Stimulated activated CD8-positive, alpha-beta memory T cell treated with anti-CD3 and anti-CD28 coated beads, Interleukin-7, amount 100 ng/mL, for 48 hours (primary cell): ENCODE measurements at places on chromosomes 6 and 20.

DNA sequence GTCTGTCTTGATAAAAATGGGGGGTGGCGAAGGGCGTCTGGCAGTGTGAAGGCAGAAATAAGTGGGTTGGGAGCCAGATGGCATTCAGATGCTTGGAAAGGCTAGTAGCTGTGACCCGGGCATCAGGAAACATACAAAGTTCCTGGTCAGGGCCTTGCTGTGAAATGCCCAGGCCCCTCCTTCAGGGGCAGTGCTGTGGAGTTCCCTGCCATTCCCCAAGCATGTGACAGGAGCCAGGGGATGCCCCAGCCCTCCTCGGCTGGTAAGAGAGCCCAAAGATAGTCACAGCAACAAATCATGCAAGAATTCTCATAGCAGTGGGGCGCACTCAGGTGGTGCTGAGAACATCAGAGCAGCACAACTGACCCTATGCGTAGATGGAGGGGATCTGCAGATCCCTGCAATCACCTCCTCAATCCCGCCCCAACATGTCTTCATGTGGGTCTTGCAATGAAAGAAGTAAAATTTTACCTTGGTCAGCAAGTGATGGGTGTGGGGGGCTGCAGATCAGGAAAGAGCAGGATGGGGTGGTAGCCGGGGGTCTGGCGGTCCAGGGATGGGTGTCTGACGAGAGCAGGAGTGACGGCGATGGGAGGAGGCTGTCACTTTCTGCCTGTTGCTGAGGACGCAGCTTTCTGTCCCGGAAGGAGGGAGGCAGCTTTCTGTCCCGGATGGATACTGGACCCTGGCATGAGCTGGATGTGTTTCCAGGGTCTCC, 39.5 kb downstream of the SLC22A1 start:
- DNase-seq: no peak

DNA sequence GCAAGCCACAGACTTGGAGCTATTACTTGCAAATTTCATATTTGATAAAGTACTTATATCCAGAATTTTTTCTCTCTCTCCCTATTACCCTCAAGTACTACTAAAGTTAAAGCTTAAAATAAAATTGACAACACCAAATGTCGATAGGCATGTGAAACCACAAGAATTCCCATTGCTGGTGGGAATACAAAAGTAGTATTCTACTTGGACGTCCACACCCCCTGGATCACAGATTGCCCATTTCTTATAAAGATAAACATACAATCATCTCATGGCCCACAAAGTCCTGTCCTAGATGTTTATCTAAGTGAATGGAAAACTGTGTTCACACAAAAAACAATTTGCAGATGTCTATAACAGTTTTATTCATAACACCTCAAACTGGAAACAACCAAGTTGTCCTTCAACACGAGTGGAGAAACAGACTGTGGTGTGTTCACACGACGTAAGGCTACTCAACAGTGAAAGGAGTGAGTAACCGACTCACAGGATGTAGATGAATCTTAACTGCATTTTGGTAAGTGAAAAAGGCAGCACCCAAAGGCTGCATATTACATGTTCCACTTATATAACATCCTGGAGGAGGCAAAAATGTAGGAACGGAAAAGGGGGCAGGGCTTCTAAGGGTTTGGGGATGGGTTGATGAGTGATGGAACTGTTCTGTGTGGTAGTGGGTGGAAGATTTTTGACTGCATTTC, 297.4 kb downstream of the THBS2 start:
- no peak for DNase-seq

DNA sequence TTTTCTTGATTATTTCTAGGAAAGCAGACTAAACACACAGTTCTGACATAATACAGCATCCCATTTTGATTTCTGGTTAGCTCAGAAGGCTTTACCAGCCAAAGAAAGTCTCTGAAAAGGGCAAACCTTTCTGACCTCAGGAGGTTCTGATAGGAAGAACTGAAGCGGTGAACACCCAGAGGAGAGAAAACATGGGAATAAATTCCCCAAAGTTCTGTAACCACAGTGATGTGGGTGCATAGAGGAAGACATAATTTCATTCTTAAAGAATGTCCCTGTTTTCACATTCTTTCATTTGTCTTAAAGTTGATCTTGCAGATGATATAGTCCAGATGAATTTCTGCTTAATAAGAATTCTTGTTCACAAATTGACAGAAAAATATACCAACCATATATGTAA, 60.3 kb downstream of the RSPO3 start:
- no peak for DNase-seq

GRCh38 chr6:3822747-3823445, 26.3 kb upstream of the FAM50B start:
- no peak for DNase-seq

DNA sequence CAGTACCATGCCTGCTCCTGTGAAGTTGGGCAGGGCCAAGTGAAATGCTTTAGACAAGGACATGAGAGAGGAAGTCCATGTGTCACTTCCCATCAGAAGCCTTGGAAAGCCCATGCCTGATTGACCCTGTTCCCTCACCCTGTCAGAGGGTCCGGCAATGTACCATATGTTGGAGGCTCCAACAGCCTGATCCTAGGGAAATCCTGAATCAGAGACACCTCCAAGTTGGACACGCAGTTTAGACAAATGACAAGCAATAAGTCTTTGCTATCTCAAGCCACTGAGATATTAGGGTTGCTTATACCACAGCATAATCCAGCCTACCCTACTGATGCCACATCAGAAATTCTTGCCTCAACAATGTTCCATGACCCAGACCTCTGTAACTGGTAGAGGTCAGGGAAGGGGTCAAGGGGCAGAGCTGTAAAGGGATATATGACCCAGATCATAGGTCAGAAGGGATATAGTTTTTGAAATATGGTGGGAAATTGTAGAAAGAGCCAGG, 174.8 kb downstream of the HACE1 start:
- no peak for DNase-seq

DNA sequence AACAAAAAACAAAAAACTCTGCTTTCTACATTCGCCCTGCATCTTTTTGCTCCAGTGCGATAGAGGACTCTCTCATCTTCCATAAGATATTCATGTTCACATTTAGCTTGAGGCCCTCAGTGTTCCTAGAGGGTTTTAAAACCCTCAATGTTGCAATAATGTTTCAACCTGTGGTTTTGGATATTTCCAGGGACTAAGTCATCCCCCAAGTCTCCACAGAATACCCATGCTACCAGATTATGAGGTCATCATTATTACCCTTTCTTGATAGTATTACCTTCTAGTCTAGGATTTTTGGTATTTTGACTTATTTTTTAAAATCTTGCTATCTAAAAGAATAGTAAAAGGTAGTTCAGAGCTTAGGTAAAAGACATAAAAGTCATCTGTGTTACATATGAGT, 480.5 kb upstream of the ID4 start:
- DNase-seq: no peak

GRCh38 chr6:306641-307061, 14.4 kb downstream of the DUSP22 start:
- DNase-seq: no peak

DNA sequence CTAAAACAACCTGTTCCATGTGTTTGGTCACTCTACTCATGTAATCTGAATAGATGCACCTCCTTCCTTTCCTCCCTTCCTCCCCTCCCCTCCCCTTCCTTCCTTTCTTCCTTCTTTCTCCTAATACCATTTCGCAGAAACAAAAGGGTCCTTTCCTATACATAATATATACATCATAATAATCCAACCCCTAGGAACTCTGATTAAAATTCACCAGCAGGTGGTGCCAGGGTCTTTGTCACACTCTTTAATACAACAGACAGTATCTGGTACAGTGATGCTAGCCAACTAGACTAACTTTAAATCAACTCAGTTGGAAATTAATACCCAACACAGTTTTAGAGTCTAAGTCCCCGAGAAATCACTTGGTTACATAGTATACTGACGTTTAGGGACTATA, 181.2 kb upstream of the SHLD1 start:
- DNase-seq: no peak

DNA sequence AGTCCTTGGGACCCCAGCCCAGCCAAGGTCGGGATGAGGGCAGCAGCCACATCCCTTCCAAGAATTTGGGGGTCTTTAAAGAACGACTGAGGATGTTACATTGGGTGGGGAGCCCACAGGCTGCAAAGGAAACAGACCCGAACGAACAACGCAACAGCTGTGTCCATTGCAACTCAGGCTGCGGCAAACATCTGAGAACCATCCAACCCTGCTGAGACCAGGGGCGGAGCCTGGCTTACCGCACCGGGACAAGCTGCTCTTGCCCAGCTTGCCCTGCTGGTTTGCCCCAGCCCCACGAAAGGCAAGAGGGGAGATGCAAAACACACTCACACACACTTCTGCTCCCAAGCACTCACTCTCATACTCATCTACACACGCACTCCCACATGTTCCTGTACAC, 21.5 kb upstream of the TAF4 start:
- DNase-seq: no peak

GRCh38 chr6:125884634-125885371, 71.8 kb upstream of the HINT3 start:
- DNase-seq: no peak

DNA sequence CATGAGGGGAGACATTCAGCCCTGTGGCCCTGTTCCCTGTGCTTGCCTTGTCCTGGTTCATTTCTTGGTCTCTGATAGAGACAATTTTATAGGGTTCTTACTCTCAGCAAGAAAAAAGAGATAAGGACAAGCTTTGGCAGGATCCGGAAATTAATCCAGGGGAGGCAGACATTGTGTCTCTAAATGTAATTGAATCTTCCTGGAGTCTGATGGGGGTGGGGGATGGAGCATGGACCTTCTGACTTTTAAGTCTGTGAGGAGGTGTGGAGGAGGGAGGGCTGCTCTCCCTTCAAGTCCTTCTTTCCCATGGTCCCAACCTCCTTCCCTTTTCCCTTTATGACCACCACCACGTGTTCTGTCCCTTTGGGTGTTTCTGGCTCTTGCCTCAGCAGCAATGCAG, 512.7 kb downstream of the DHX35 start:
- no peak for DNase-seq

GRCh38 chr6:150207931-150208570, 65.2 kb downstream of the PPP1R14C start:
- no peak for DNase-seq

GRCh38 chr20:14481863-14482262, 144.5 kb upstream of the FLRT3 start:
- DNase-seq: no peak

DNA sequence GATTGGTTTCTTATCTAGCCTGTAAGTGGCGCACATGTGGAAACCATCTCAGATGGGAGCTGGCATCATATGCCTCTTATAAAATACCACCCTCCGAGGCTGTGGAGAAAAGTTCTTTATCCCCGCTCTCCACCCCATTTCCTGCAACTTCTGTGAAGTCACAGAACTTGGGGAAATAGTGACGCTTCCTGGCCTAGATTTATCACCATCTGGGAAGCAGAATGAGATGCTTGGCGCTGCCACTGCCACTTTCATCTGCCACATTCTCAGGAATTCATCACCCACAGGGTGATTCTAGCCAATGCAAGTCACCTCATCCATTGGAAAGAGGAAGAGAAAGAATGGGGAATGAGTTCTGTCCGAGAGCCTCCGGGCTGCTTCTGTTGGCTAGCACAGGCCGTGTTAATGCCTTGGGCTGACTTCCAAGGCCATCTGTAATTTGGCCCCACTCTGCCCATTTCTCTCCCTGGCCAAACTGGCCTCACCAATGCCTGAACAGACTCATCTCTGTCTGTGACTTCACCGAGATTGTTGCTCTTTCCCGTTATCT, 148.8 kb upstream of the SOX4 start:
- DNase-seq: no peak

- DNase-seq: no peak
Observed at GRCh38 chr6:151958332-151958731, 150.8 kb downstream of the ESR1 start.

GRCh38 chr6:43383021-43383667, 13.7 kb upstream of the ZNF318 start:
- no peak for DNase-seq

DNA sequence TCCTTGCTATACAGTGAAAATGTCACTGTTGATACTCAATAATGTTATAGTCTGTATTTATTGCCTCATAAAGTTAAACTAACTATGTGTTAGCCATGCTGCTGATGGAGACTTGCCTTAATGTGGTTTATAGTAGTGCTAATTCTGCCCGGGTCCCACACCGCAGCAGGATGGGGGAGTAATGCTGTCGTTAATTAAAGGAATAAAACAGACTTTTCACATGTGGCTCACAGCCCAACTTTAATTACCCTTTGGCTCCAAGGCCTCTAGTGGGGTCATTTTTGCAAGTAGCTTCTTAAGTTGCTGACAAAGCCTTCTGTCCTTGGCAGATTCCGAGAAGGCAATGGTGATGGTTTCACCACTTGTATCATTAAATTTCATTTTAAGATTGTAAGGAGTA, 634.3 kb downstream of the TBC1D32 start:
- no peak for DNase-seq

DNA sequence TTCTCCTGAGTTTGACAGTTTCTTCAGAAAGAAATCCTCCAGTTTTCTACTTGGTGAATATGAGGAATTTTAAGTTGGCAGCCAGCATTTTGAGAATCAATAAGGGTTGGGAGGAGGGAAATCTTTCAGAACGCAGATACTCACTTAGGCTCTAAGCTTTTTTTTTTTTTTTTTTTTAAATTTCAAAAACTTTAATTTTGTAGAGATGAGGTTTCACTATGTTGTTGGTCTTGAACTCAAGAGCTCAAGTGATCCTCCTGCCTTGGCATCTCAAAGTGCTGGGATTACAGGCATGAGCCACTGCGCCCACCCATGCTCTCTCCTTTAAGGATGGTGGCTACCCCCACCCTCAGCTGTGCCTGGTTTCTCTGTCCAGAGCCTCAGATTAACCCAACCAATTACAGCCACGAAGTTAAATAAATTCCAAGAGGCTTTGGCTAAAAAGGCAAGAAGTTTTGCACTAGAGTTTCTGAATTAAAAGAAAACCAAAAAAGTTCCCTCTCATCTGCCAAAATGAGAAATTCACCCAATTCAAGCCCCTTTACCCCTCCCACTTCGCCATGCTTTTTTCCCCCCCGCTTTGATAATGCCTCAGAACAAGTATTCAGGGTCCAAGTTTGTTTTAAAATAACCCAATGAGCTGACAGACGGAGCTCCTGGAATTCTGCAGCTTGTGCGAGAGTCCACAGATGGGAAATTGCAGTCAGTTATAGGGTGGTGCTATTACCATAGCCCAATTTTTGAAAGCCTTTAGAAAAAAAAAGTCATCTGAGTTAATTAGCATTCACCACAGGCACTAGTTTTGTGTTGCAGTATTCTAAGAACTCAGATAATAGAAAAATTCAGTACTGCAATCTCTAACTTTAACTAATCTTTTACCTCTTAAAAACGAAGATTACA, 94.3 kb upstream of the BEND3 start:
- no peak for DNase-seq

GRCh38 chr6:79416931-79417330, 120.3 kb downstream of the LCA5 start:
- no peak for DNase-seq

GRCh38 chr6:84522135-84522549, 242.3 kb downstream of the TBX18 start:
- DNase-seq: no peak

GRCh38 chr6:144585217-144585814, 300.2 kb downstream of the UTRN start:
- DNase-seq: no peak

DNA sequence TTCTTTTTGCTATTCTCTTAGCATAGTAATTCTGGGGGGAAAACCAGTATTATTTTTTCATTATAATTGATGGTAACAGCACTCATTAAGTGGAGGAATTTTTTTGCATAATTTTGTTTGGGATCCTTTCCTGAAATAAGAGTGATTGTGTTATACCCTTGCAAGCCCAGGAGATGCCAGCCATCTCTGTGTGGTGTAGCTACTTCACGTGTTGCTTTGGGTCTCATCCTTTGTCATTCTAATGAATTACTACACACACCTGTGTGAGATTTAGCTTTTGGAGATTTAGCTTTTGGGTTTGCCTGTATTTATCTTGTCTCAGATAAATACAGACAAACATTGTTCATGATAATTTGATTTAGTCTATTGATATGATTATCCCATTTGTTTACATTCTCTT, 76.5 kb downstream of the SH3BGRL2 start:
- no peak for DNase-seq
